ENCODE measurements at places on chromosomes 16 and 17.

GRCh38 chr16:72854267-72854959 is 193.5 kb downstream of the ZFHX3 start:
- H3K4me3 ChIP-seq, result no peak overlapping the region
- no peak for DNase-seq
- H3K36me3 ChIP-seq, result no peaks in the 10 kb centered on the region
- H3K27ac ChIP-seq, result no peak overlapping the region
- peaks cover 9% of the 10 kb centered on the region for H3K4me1 ChIP-seq

DNA sequence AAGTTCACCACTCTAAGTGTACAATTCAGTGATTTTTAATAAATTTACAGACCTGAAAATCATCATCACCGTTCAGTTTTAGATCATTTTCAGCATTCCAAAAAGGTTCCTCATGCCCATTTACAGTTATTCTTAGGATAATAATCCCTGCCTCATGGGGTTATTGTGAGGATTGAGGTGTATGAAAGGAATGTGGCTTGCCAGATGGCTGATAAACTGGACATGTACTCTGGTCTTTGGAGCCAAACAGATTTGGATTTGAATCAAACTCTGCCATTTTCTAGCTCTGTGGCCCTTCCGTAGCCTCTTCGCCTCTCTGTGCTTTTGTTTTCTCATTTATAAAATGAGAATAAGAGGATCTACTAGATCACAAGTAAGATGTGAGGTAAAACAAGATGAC is 53.9 kb upstream of the GPRC5B start:
- no peaks in the 10 kb centered on the region for H3K4me1 ChIP-seq
- H3K27ac ChIP-seq, result no peak overlapping the region
- DNase-seq, result no peak
- H3K4me3 ChIP-seq, result no peak overlapping the region
- no peaks in the 10 kb centered on the region for H3K36me3 ChIP-seq

DNA sequence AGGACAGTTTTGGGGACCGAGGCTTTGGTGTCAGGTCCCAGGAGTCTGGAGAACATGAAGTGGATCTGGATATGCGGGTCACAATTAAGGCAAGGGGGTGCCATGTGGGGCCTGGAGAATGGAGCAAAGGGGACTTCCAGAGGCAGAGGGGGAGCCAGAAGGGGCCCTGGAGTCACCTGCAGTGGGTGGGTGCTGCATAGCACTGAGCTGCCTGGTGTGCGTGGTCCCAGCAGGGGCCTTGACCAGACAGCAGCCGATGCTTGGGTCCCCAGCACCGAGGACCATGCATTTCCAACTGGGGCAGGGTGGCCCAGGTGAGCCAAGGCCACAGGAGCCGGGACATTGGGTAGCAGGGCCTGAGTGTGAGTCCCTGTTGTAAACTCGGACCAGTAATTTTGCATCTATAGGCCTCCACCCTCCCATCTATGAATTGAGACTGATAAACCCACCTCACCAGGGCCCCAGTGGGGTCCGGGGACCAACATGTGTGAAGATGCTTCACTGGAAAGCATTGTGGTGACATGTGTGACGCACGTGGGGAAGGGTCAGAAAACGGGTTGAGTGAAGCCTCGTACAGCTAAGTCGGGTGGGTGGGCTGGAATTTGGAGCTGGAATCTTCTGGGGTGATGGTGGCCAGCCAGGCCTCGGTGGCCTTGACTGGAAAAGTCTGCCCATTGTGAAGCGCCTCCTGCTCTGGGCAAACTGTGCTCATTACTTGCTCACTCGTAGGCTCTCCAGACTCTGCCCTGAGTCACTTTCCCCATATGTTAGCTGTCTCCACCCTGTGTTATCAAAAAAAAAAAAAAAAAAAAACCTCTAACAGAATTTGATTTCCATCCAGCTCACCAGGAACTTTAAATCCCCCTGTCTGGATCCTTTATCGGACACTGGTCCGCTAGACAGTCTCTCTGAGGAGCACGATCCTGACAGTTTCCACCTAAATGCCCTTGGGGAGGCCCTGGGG is 90.5 kb upstream of the ZNF469 start:
- H3K27me3 ChIP-seq, result no peaks in the 10 kb centered on the region
- H3K36me3 ChIP-seq, result no peaks in the 10 kb centered on the region
- H3K27ac ChIP-seq, result no peak overlapping the region
- peaks cover 4% of the 10 kb centered on the region for H3K4me1 ChIP-seq
- DNase-seq, result no peak

- no peak overlapping the region for H3K27ac ChIP-seq
- no peak overlapping the region for H3K4me3 ChIP-seq
- H3K4me1 ChIP-seq, result no peaks in the 10 kb centered on the region
- H3K36me3 ChIP-seq, result no peaks in the 10 kb centered on the region
These were observed 30.7 kb upstream of the METTL9 start for GRCh38 chr16:21568502-21569189.

DNA sequence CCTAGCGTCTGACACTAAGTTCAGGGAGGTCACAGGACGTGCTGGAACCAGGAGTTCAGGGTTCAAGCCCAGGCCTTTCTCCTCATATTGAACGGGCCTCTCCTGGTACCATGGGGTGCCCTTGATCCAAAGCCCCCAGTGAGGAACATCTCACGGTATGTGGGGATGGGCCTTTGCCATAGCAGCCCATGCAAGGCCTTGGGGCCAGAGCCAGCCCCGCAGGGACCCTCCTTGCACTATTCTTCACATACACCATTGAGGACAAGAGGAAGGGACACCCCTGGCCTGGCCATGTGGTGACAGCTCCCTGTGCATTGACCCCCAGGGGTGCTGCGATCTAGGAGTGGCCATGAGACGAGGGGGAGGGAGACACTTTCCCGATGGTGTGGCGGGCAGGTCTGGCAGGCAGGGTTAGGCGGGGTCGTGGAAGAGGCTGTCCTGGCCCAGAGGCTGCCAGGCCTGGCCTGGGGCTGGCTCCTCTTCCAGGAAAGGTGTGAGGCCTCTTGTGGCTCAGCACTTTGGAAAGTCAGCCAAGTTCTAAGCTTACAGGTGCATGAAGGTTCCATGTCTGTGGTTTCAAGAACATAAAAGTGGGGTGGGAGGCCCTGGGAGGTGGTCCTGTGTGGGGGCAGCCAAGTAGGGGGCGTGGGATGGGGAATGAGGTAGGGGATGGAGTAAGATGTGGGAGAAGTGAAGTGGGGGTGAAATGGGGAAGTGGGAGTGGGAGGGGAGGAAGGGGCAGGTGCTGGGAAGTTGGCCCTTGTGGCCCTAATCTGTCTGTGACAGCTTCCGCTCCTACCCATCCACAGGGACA is 88.7 kb upstream of the CBX4 start:
- no peak overlapping the region for H3K4me3 ChIP-seq
- no peak overlapping the region for H3K27ac ChIP-seq
- H3K4me1 ChIP-seq, result peaks cover 2% of the 10 kb centered on the region
- no peak for DNase-seq
- no peaks in the 10 kb centered on the region for H3K36me3 ChIP-seq

DNA sequence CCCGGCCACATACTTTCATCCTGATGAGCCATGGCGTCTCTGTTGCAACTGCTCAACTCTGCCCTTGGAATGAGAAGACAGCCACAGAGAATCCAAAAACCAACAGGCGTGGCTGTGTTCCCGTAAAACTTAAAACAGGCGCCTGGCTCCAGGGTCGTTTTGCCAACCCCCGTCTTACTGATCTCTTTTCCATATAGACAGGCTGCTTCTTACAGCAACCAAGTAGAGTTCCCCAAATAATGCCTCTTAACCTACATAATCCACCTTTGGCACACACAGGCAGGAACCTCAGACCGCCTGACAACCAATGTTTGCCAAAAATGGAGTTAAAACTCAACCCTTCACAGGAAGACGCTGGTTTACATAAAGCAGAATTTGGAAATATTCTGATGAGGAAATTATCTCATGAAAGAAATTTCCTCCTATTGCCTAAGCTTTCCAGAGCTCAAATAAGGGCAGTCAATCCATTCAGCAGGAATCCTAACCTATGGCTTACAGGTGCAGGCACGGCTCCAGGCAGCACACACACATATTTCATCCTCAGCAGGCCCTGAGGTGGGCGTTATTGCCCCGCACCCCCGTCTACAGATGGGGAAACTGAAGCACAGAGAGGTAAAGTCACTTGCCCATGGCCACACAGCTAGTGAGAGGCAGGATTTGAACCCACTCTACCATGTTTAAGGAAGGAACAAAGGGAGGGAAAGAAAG is 35.8 kb downstream of the LITAF start:
- H3K4me3 ChIP-seq, result no peak overlapping the region
- H3K27ac ChIP-seq, result no peak overlapping the region
- DNase-seq, result peak; percentile 63
- no peaks in the 10 kb centered on the region for H3K27me3 ChIP-seq
- H3K36me3 ChIP-seq, result peaks cover 51% of the 10 kb centered on the region
- H3K4me1 ChIP-seq, result no peaks in the 10 kb centered on the region

GRCh38 chr17:82698974-82699442 is 510 bp upstream of the RAB40B start:
- H3K4me1 ChIP-seq, result peaks cover 7% of the 10 kb centered on the region
- peak overlapping the region; percentile 86 for H3K4me3 ChIP-seq
- peak; percentile 17 for DNase-seq
- no peak overlapping the region for H3K27ac ChIP-seq
- peaks cover 20% of the 10 kb centered on the region for H3K27me3 ChIP-seq

GRCh38 chr16:74438492-74438979 is 17.3 kb upstream of the CLEC18B start:
- H3K36me3 ChIP-seq, result peaks cover 5% of the 10 kb centered on the region
- no peak overlapping the region for H3K4me3 ChIP-seq
- DNase-seq, result no peak
- no peaks in the 10 kb centered on the region for H3K4me1 ChIP-seq
- no peaks in the 10 kb centered on the region for H3K27me3 ChIP-seq

DNA sequence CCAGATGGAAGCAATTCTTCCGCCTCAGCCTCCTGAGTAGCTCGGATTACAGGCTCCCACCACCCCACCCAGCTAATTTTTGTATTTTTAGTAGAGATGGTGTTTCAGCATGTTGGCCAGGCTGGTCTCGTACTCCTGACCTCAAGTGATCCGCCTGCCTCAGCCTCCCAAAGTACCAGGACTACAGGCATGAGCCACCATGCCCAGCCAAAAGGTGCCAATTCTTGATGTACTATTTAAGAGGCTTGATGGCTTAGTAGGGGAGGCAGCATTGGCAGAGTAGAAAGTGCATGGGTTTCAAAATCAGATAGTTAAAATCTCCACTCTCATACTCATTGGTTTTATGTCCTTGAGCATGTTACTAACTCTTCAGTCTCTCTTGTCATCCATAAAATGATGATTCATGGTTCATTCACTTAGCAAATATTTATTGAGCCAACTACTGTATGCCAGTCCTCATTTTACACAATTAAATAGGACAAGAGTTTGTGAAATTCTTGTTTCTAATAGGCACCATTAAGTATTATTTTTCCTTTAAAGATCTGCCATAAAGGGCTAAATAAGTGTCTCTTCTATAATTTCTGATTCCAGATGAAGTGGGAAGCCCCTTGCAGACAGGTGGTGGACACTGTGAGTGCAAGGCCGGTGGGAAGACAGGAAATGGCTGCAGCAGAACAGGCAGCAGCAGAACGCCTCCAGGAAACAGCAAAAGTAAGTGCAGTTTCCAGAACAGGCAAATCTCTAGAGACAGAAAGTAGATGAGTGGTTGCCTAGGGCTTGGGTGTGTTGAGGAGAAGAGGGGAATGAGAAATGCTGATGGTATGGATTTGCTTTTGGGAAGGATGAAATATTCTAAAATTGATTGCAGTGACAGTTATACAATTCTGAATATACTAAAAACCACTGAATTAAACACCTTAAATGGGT is 8.2 kb upstream of the RPL27 start:
- H3K4me1 ChIP-seq, result no peaks in the 10 kb centered on the region
- DNase-seq, result no peak
- H3K27ac ChIP-seq, result no peak overlapping the region
- H3K27me3 ChIP-seq, result no peaks in the 10 kb centered on the region
- peaks cover 48% of the 10 kb centered on the region for H3K36me3 ChIP-seq

- peaks cover 7% of the 10 kb centered on the region for H3K36me3 ChIP-seq
- H3K27me3 ChIP-seq, result no peaks in the 10 kb centered on the region
- DNase-seq, result no peak
- H3K27ac ChIP-seq, result no peak overlapping the region
These were observed 16.6 kb downstream of the SGSH start for GRCh38 chr17:80203471-80203963.

GRCh38 chr16:25279491-25279890 is 21.8 kb upstream of the ZKSCAN2 start:
- H3K27ac ChIP-seq, result no peak overlapping the region
- no peaks in the 10 kb centered on the region for H3K27me3 ChIP-seq
- H3K4me3 ChIP-seq, result no peak overlapping the region
- DNase-seq, result no peak
- no peaks in the 10 kb centered on the region for H3K36me3 ChIP-seq

DNA sequence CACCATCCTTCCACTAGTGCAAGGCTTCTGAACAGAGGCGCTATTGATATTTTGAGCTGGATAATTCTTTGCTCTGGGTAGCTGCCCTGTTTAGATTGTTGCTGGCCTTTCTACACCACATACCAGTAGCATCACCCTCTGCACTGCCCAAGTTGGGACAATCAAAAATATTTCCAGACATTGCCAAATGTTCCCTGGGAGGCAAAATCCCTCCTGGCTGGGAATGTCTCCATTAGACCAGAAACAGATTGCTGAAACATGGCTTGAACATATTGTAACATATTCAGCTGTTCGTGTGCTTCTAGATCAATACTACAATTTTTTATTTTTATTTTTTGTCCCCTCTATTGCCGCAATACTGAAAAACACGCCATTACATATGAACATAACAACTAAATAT is 174.6 kb downstream of the ABCA8 start:
- no peaks in the 10 kb centered on the region for H3K27me3 ChIP-seq
- H3K4me1 ChIP-seq, result no peaks in the 10 kb centered on the region
- no peak overlapping the region for H3K27ac ChIP-seq
- DNase-seq, result no peak
- H3K4me3 ChIP-seq, result no peak overlapping the region

- no peaks in the 10 kb centered on the region for H3K36me3 ChIP-seq
- H3K27me3 ChIP-seq, result no peaks in the 10 kb centered on the region
- peak; percentile 90 for DNase-seq
- no peak overlapping the region for H3K4me3 ChIP-seq
- H3K27ac ChIP-seq, result peak overlapping the region; percentile 91
These were observed 11.9 kb downstream of the PIEZO1 start for GRCh38 chr16:88772871-88773811.

GRCh38 chr16:13961099-13961811 is 41.3 kb downstream of the ERCC4 start:
- no peaks in the 10 kb centered on the region for H3K27me3 ChIP-seq
- H3K36me3 ChIP-seq, result no peaks in the 10 kb centered on the region
- no peak overlapping the region for H3K27ac ChIP-seq
- no peak for DNase-seq
- no peak overlapping the region for H3K4me3 ChIP-seq
- peaks cover 6% of the 10 kb centered on the region for H3K4me1 ChIP-seq

- DNase-seq, result peak; percentile 70
- no peak overlapping the region for H3K4me3 ChIP-seq
- H3K36me3 ChIP-seq, result no peaks in the 10 kb centered on the region
These were observed 4.2 kb upstream of the CDH1 start for GRCh38 chr16:68732741-68733399.

- H3K27ac ChIP-seq, result no peak overlapping the region
- no peak overlapping the region for H3K4me3 ChIP-seq
- no peaks in the 10 kb centered on the region for H3K36me3 ChIP-seq
- no peaks in the 10 kb centered on the region for H3K27me3 ChIP-seq
These were observed 1.2 kb upstream of the COX6A2 start for GRCh38 chr16:31429314-31429713.

Measured in trophoblast cell (in vitro differentiated cells and primary cell).